ENCODE measurements at places on chromosomes 7 and 10. TPM values are rescaled to one million over a fixed set of nuclear protein-coding genes. Genes with fewer than 3 reads are reported as not detected.

IFIT2 gene
- total RNA-seq = 4.3 TPM

FBXL13 gene
- 4.2 TPM for total RNA-seq

NPFFR1 gene
- total RNA-seq = not detected

PON2 gene
- total RNA-seq = 96.9 TPM

OPALIN gene
- total RNA-seq = not detected

CDC14C gene
- not detected for total RNA-seq

CFAP46 gene
- 9.9 TPM for total RNA-seq

CYP2C19 gene
- not detected for total RNA-seq

ZEB1 gene
- 58.3 TPM for total RNA-seq

PIP gene
- not detected for total RNA-seq

TMEM213 gene
- not detected for total RNA-seq

RNF148 gene
- total RNA-seq = 7.9 TPM

DNA sequence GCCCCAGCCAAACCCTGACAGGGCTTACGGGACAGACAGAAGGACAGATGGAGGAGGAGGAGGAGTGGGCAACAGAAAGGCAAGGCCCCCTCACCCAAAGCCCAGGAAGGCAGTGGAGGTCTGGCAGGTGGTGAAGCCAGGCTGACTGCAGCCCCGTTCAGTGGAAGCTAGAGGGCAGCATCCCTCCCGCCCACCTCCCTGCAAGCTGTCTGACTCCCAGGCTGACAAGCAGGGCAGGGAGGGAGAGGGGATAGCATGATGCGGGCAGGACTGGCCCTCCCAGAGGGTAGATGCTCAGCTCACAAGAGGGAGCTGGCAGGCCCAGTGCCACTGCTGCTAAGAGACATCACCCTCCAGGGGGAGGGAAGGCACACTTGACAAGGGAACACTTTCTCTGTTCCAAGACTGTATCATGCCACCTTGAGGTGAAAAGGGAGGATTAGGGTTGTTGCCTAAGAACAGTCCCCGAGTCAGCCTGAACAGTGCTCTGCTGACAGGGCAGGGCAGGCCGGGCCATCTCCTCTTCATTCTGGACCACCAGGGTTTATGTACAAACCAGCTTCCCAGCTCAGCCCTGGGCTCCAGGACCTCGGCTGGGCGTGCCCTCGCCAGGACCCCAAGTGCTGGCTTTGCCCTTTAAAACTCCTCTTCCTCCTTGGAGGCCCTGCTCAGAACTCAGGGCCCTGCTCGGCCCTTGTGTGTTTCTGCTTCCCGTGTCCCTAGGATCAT lies 61.8 kb downstream of the RASGEF1A start:
- DNase-seq = peak; percentile 64

GRCh38 chr10:50600286-50600685 lies 23.5 kb downstream of the SGMS1 start:
- no peak for DNase-seq

GRCh38 chr10:114825513-114826253 lies 4.1 kb downstream of the FHIP2A start:
- no peak for DNase-seq

DNA sequence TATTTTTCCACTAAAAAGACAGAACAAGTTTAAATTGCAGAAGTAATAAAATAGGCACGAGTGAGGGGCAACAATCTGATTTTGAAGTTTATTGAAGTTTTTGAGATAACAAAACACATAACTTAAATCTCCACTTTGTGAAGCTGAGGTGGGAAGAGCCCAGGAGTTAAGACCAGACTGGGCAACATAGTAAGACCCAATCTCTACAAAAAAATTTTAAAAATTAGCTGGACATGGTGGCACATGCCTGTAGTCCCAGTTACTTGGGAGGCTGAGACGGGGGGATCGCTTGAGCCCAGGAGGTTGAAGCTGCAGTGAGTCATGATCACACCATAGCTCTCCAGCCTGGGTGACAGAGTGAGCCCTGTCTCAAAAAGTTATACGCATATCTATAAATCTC lies 11.2 kb downstream of the UPF2 start:
- no peak for DNase-seq

DNA sequence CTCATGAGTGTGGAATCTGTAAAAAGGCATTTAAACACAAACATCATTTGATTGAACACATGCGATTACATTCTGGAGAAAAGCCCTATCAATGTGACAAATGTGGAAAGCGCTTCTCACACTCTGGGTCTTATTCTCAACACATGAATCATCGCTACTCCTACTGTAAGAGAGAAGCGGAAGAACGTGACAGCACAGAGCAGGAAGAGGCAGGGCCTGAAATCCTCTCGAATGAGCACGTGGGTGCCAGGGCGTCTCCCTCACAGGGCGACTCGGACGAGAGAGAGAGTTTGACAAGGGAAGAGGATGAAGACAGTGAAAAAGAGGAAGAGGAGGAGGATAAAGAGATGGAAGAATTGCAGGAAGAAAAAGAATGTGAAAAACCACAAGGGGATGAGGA lies 207.7 kb downstream of the ZEB1 start:
- DNase-seq = no peak

GRCh38 chr10:110310741-110311140 lies 6.0 kb upstream of the SMNDC1 start:
- DNase-seq = no peak

- no peak for DNase-seq
Measured at GRCh38 chr7:112616295-112616694, 135.5 kb downstream of the LSMEM1 start.

DNA sequence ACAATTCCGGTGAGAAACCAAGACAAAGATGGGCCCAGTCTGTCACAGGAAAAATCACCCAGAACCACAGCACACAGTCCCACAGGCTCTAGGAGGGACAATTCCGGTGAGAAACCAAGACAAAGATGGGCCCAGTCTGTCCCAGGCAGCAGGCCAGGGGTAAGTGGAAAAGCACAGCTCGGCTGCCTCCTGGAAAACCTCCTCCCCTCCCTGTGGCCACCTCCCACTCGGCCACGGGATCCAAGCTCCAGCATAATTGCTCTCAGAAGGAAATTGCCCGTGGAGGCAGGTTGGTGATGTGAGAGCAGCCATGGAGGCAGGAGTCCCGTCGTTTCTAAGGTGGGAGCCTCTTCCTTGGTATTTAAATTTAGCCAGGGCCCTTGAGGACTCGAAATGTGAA lies 95.7 kb downstream of the PLXNA4 start:
- DNase-seq = peak; percentile 19

- DNase-seq = no peak
Measured at GRCh38 chr10:23755556-23755955, 316.7 kb downstream of the OTUD1 start.

GRCh38 chr7:69803699-69804516 lies 205.6 kb downstream of the AUTS2 start:
- DNase-seq = no peak

DNA sequence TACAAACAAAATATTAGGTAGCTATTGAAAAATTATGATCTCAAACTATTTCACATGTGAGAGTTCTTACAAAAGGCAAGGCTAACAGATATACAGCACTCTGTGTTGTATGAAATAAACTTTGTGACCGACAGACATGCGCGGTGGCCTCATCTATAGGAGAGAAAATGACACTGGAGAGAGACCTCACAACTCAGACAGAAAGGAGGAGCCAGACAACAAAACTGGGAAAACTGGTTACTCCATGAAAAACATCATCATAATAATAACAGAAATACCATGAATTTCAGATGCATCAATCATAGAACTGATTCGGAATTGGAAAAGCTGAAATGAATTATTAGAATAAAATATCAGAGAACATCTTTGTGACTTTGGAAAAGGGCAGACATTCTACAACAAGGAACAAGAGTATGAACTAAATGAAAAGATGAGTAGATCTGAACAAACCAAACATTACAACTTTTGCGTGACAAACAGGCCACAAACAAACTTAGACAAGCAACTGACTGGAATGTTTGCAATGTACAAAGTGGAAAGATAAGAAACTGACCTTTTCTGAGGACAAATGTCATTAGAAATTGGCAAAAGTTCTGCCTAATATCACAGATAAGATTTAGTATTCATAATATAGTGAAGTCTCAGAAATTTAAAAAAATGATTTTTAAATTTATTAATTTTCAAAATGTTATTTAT lies 69.3 kb downstream of the TNS3 start:
- no peak for DNase-seq

GRCh38 chr10:75146780-75147179 lies 35.3 kb downstream of the SAMD8 start:
- DNase-seq = no peak

- DNase-seq = no peak
Measured at GRCh38 chr7:1024331-1024841, 20.0 kb upstream of the GPR146 start.

- no peak for DNase-seq
Measured at GRCh38 chr10:78511324-78512204, 477.9 kb downstream of the RPS24 start.

DNA sequence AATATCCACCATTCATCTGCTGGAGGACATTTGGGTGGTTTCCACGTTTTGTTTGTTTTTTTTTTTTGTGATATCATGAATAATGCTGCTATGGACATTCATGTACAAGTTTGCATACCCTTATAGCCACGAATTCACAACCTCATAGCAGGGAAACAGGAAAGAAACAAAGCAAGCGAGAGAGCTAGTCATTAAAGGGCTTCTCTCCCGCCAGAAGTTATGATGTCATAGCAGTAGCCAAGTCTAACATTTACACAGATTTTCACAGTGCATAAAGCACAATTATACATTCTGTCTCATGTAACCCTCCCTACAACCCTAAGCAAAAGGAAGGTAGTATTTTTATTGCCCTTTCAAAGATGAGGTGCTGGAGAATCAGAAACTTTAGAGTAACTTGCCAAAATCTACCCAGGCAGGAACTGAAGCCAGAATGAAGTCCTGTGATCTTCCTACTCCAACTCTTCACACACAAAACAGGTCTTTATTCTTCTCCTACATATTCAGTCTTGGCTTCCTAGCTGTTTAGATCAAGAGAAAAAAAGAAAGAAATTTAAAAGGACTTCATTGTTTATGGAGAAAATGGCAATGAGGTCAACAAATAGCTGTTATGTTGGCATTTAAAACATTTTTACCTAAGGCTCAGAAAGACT lies 33.9 kb upstream of the GPAM start:
- DNase-seq = no peak

- DNase-seq = no peak
Measured at GRCh38 chr7:11642276-11642675, 189.7 kb downstream of the THSD7A start.

DNA sequence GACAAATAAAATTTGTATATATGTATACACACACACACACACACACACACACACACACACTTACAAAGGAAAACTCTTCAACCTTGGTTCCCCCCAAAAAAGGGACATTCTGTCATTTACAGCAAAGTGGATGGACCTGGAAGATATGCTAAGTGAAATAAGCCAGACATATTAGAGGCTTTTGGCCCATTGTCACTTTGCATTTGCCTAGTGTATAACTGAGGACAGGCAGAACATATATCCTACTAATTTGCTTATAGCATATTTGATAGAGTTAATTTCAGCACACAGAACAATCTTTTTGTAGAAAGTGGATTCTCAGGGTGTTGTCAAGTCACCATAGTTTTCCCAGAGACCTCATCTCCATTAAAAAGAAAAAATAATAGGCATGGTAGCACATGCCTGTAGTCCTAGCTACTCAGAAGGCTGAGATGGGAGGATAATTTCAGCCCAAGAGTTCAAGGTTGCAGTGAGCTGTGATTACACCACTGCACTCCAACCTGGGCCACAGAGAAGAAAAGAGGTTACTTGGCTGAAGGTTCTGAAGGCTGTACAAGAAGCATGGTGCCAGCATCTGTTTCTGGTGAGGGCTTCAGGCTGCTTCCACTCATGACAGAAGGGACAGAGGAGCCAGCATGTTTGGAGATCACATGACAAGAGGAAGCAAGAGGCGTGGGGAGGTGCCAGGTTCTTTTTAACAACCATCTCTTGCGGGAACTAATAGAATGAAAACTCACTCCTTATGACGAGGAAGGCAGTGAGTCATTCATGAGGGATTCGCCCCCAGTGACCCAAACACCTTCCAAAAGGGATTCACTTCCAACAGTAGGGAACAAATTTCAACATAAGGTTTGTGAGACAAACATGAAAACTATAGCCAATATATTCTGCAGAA lies 135.6 kb downstream of the TMEM168 start:
- DNase-seq = no peak

DNA sequence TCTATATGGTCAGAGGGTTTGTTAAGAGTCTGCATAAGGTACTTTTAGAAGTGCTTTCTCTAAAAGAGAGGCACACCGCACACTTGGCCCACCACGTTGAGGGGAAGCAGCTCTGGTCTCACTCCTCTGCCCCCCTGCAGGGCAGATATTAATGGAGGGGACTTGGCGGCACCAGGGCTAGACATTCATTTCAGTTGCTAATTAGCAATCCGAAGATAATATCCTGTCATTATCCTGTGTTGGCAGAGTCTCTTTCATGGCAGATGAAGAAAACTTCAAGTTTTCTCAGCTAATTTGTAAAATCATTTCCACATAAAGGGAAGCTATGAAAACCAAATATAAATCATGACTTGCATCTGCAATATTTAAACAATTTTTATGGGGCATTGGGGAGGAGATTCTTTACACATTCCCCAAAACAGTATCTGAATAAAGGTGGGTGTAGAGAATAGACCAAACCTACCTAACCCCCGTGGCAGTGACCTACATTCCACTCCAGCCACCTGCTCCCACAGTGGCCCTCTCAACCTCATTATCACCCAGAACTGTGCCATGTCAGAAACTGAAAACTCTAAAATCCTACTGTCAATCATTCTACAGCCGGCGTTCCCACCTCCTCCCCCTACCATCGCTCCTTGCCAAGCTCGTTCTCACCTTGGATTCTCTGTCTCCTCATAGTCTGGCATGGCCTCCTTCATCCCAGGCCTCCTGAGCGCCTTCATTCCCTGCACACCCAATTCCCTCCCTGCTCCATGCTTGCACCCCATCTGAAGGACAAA lies 54.1 kb upstream of the STK17A start:
- DNase-seq = no peak

DNA sequence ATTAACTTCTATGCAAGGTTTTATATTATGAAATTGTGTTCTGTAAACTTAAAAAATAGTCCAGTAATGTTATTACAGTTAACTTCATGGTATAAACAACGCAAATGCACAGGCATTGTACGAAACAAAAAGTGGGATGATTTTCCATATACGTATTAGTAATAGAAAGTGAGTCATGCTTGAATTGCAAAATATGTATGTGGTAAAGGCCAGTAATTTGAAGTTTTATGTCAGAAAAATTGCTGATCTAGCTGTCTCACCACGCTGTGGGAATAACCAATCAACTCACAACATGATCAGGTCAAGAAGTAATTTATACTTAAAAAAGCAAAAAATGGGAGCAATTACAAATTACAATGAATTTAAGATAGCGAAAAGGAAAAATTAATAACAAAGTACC lies 37.0 kb upstream of the GLI3 start:
- no peak for DNase-seq

Measured in thyroid gland (tissue), 4 donors.